ENCODE measurements at places on chromosomes 2 and 18.

DNA sequence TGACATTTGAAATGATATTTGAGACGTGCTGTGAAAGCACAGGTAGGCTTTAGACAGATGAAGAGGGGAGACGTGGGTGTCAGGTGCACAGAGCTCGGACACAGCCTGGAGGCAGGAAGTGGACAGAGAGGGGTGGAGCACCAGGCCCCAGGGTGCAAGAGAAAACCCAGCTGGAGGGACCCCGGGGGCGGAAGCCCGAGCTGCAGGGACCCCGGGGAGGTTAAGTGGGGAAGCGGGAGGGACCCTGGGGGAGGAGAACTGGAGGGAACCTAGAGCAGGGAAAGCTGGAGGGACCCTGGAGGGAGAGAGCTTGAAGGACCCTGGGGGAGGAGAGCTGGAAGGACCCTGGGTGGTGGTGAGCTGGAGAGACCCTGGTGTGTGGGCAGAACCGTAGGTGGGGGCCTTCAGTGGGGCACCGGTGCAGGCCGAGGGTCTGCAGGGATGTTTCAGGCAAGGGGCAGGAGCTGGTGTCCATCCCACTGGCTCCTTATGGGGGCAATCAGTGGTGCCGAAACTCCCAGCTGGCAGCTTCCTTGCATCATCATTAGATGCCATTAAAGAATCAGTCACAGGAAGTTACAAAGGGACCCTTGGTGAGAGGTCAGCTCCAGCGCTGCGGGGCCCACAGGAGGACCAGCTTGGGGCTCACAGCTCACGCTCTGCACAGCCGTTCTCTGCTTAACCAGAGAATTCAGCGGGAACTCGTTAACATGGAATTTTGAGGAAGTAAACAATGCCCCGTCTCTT is 246.6 kb downstream of the EIPR1 start:
- DNase-seq = no peak

DNA sequence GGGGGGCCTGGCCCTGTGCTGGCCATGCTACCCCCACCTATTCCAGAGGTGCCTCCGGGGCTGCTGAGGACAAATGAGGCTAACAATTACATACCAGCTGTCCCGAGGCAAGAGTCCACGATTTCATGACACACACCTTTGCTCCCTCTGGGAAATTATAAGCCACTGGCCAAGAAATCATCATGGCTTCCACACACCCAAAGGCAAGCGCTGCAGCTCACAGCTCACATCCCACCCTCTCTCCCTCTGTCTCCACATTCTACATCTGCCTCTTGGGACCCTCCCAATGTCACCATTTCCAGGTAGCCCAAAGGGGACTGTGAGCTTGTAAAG is 134.4 kb downstream of the HDAC4 start:
- DNase-seq = no peak

GRCh38 chr18:3221496-3221895 is 1.7 kb upstream of the MYOM1 start:
- no peak for DNase-seq

DNA sequence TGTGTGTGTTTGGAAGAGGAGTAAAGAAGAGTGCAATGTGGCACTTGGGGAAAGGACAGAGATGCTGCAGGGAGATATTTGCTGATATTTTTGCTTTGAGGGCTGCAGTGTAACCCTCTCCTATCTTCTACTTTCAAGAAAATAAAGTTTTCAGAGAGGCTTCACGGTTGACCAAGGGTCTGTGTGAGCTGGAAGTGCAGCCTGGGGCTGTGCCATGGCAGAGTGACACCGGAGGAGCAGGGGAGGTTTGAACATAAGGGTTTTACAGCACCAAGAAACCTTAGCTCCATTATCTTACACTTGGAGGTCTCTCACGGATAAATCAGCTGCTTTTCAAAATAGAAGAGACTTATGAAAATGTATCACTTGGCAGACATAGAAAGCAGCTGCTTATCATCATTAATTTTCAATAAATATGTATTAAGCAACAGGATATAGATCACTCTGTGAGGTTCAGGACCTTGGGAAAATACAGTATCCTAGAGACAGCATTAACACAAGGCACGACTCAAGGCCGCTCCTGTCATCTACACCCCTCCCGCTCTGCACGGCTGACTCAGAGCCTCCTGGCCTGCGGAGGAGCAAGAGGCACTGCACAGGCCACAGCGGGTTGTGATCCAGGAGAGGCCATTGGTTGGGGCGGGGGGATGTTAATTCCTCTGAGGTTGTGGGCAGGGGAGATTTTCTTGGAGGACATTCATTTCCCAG is 127.8 kb downstream of the COPS8 start:
- no peak for DNase-seq

DNA sequence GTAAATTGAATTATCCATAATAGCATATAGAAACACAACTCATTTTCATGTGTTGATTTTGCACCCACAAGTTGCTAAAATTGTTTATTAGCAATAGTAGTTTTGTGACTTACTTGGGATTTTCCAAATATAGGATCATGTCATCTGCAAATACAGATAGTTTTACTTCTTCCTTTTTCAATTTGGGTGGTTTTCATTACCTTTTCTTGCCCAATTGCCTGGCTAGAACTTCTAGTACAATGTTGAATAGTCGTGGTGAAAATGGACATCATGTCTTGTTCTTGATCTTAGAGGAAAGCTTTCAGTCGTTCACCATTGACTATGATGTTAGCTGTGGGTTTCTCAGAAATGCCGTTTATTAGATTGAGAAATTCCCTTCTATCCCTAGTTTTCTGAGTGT is 60.2 kb upstream of the TCF7L1 start:
- DNase-seq = no peak

DNA sequence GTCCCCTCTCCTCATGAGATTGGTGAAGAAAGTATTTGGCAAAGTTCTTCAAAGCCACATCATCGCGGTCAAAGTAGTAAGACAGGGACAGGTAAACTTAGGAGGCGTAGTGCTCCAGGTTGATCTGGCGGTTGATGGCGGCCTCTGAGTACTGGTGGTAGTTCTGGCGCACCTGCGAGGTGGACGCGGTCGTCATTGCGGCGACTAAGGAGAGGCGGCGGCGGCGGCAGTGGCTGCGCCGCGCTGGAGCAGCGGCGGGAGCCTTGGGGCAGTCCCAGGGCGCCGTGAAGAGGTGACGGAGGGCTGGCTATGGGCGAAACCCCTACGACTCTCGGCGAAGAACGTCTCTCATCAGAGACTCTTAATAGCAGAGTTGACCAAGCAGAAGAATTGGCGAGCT is 107.2 kb upstream of the UBE2E3 start:
- DNase-seq = no peak

GRCh38 chr2:309954-310510 is 22.1 kb upstream of the ALKAL2 start:
- no peak for DNase-seq

- peak; percentile 28 for DNase-seq
These were observed 28.8 kb upstream of the NEDD4L start for GRCh38 chr18:58015065-58015780.

- DNase-seq = no peak
These were observed 617 bp downstream of the FOSL2 start for GRCh38 chr2:28393114-28393836.

- no peak for DNase-seq
These were observed 61.9 kb upstream of the RBMS1 start for GRCh38 chr2:160555420-160556071.

GRCh38 chr2:81895620-81896250 is 1591.2 kb upstream of the LRRTM1 start:
- no peak for DNase-seq

- DNase-seq = no peak
These were observed 39.2 kb downstream of the NDC80 start for GRCh38 chr18:2610549-2610948.

GRCh38 chr2:45445037-45445436 is 166.0 kb downstream of the SRBD1 start:
- no peak for DNase-seq

- DNase-seq = no peak
These were observed 373.3 kb downstream of the IRS1 start for GRCh38 chr2:226426292-226426736.

DNA sequence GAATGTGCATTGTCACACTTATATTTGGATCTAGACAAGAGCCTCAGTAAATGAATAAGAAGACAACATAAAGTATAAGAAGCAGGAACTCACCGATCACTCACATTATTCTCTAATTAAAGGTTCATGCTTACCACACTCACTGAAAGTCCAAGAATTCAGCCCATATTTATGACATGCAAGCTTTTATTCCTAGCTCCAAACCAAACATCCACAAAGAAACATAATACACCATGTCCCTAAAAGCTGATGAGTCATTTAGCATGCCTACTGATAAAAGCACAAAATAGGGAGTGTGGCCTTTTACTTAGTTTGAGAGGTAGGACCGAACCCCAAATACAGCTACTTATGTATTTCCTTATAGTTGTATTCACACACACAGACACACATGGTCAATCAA is 1094.6 kb upstream of the CDH2 start:
- no peak for DNase-seq

DNA sequence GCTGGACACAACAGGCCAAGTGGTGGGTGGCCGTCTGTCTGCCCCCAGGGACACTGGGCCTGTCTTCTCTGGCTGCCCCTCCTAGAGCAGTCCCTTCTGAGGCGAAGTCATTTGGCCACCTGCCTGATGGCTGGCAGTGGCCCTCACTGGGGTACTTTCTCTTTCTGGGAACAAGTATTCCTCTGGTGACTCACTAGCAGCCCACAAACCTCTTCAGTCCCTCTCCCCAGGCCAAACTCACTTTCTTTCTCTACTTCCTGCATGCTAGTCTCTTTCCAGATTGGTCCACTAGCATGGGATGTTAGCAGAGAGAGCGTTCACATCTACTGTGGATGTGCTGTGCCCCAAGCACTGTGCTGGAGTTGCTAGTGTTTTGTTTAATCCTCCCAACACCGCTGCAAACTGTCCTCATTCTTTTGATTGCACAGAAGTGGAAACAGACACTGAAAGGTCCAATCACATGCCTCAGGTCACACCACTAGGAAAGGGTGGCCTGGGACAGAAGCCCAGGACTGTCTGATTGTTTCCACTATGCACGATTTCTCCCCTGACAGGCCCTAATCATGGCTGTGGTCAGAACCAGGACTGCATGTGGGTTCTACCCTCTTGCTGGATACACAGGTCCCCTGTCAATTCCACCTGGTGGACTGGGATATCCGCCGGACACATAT is 5.2 kb downstream of the DYSF start:
- no peak for DNase-seq

GRCh38 chr2:193476171-193476800 is 1281.6 kb upstream of the TMEFF2 start:
- DNase-seq = no peak

GRCh38 chr2:169765523-169765922 is 31.9 kb downstream of the KLHL23 start:
- DNase-seq = no peak

DNA sequence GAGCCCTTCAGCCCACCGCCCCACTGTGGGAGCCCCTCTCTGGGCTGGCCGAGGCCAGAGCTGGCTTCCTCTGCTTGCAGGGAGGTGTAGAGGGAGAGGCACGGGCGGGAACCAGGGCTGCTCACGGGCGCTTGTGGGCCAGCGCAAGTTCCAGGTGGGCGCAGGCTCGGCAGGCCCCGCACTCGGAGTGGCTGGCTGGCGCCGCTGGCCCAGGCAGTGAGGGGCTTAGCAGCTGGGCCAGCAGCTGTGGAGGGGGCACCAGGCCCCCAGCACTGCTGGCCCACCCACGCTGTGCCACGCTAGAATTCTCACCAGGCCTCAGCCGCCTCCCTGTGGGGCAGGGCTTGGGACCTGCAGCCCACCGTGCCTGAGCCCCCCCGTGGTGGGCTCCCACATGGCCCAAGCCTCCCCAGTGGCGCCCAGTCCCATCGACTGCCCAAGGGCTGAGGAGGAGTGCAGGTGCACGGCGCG is 45.2 kb downstream of the SLC5A7 start:
- DNase-seq = no peak

GRCh38 chr18:61308004-61308403 is 25.2 kb upstream of the CDH20 start:
- no peak for DNase-seq

- DNase-seq = no peak
These were observed 151.8 kb downstream of the WDPCP start for GRCh38 chr2:63436488-63436887.

DNA sequence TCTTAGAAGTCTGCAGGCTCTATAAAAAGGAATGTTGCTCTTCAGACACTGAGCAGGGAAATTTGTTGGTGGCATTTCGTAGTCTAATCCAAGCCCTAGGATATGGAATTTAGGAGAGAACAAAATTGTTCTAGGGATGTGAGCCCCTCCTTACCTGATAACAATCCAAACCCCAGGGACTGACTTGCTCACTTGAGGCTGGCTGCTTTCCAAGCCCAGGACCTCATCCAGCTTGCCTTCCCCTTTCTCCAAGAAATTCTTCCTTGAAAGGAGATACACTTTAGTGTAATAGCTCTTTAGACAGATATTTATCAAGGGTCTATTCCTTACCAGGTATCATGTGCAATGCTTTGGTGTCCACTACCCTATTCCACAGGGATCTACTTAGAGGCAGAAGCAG is 279.8 kb downstream of the C1D start:
- no peak for DNase-seq

- no peak for DNase-seq
These were observed 6.8 kb upstream of the SNED1 start for GRCh38 chr2:240991378-240992263.

GRCh38 chr2:239399433-239399920 is 1.3 kb downstream of the HDAC4 start:
- no peak for DNase-seq

GRCh38 chr2:17851731-17852585 is 26.5 kb upstream of the KCNS3 start:
- peak; percentile 57 for DNase-seq

GRCh38 chr2:117945296-117945695 is 68.6 kb downstream of the CCDC93 start:
- no peak for DNase-seq

- no peak for DNase-seq
These were observed 6.7 kb downstream of the UXS1 start for GRCh38 chr2:106187273-106187891.

- no peak for DNase-seq
These were observed 275.3 kb downstream of the HAUS1 start for GRCh38 chr18:46379323-46379950.

GRCh38 chr2:10525573-10526265 is 77.6 kb upstream of the ODC1 start:
- no peak for DNase-seq

- no peak for DNase-seq
These were observed 301.6 kb upstream of the LRATD1 start for GRCh38 chr2:14330884-14331283.

GRCh38 chr2:239149501-239149900 is 251.3 kb downstream of the HDAC4 start:
- no peak for DNase-seq

- no peak for DNase-seq
These were observed 45.0 kb upstream of the EML4 start for GRCh38 chr2:42124011-42124785.

DNA sequence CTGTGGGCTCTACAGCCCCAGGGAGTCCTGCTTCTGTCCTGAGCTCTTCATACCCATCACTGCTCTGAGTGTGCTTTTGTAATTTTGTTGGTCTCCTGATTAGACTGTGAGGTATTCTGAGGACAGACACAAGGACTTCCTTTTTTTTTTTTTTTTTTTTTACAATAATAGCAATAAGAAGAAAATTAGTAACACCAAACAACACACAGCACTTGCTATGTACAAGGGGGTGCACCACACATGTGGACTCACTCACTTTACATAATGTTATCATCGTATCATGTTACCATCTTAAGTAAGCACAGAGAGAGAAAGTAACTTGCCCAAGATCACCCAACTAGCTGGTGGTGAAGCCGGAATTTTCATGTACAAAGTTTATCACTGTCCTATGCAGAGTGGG is 34.6 kb downstream of the MBP start:
- no peak for DNase-seq
